ENCODE measurements at places on chromosomes 7 and 10.

- DNase-seq, result peak; percentile 88
Observed at GRCh38 chr7:100132697-100133151, 6.0 kb downstream of the MBLAC1 start.

DNA sequence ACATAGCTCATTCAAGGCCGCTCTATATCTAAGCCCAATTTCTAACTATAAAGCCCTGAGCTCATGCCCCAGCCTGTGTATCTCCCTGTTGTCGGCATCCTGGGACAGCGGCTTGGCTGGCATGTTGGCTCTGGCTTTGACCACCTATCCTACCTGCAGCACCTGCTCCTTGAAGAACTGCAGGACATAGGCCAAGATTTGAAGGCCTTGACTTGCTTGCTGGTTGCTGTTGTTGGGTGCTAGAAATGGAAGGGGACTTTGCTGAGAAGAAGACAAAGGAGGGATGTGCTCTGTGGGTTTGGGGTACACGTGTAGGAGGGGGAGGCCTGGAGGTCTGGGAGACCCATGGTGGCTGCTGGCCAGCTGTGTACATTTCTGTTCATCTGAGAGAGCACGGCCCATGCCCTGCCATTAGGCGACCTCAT lies 11.1 kb downstream of the PNLIPRP2 start:
- DNase-seq, result no peak

GRCh38 chr10:31061941-31062340 lies 30.3 kb upstream of the ZNF438 start:
- DNase-seq, result no peak

- no peak for DNase-seq
Observed at GRCh38 chr7:111787099-111787498, 224.8 kb upstream of the IMMP2L start.

- no peak for DNase-seq
Observed at GRCh38 chr7:139844779-139845442, 15.8 kb downstream of the TBXAS1 start.

DNA sequence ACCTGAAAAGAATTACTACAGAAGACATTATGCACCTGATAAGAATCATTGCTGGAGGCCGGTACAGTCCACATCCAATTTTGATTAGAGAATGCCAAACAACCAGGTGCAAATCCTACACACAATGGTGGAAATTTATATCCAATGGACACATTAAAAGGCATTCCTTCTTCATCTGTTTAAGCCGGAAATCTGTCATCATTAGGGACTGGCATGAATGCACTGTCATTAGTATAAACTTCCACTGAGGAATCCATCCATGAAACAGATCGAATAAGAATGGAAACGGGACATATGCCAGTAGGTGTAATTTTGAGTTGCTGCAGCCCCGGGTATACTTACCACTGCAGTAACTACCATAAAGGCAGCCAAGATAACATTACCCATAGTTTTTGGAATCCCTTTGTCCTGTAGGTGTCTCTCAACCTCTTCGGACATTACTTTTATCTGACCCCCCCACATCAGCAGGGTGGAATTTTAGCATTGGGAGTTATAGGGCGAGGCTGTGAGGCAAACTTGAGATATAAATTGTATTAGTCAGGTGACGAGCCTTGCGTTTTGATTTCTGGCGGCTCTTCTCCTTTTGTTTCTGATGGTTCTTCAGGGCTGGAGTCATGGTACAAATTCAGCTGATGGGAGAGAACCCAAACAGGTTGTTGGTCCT lies 36.5 kb upstream of the AKR1C2 start:
- DNase-seq, result no peak

GRCh38 chr7:9978106-9979064 lies 995.3 kb upstream of the PHF14 start:
- no peak for DNase-seq

GRCh38 chr7:41922373-41922772 lies 219.5 kb upstream of the INHBA start:
- no peak for DNase-seq

- DNase-seq, result no peak
Observed at GRCh38 chr7:70479153-70480021, 652.6 kb upstream of the GALNT17 start.
